ENCODE measurements at places on chromosomes 3 and 15. TPM values are rescaled to one million over a fixed set of nuclear protein-coding genes. Genes with fewer than 3 reads are reported as not detected.

Gene SPRED1
- 26.8 TPM for total RNA-seq

Gene CACNA2D2
- total RNA-seq, result 0.46 TPM

Gene CNTN3
- total RNA-seq, result 2.1 TPM

Gene INSYN1
- 23.0 TPM for total RNA-seq

Gene CA12
- total RNA-seq, result 7.9 TPM

GRCh38 chr3:37024092-37024491 is 30.8 kb downstream of the MLH1 start:
- peaks cover 3% of the 10 kb centered on the region for H3K4me1 ChIP-seq
- H3K27ac ChIP-seq, result no peak overlapping the region
- H3K27me3 ChIP-seq, result no peaks in the 10 kb centered on the region
- no peak for DNase-seq
- H3K4me3 ChIP-seq, result no peak overlapping the region

- no peaks in the 10 kb centered on the region for H3K27me3 ChIP-seq
- H3K4me3 ChIP-seq, result no peak overlapping the region
- peaks cover 28% of the 10 kb centered on the region for H3K4me1 ChIP-seq
Measured at GRCh38 chr3:126939338-126939718, 43.6 kb upstream of the PLXNA1 start.

GRCh38 chr3:59527493-59527892 is 477.7 kb upstream of the CFAP20DC start:
- H3K36me3 ChIP-seq, result peaks cover 3% of the 10 kb centered on the region
- no peaks in the 10 kb centered on the region for H3K27me3 ChIP-seq
- no peak for DNase-seq
- H3K4me1 ChIP-seq, result peaks cover 14% of the 10 kb centered on the region

GRCh38 chr3:122661633-122662032 is 19.0 kb upstream of the PARP14 start:
- H3K4me3 ChIP-seq, result no peak overlapping the region
- DNase-seq, result no peak
- H3K4me1 ChIP-seq, result no peaks in the 10 kb centered on the region
- peaks cover 21% of the 10 kb centered on the region for H3K27me3 ChIP-seq

- H3K36me3 ChIP-seq, result no peaks in the 10 kb centered on the region
- H3K27ac ChIP-seq, result no peak overlapping the region
- no peak overlapping the region for H3K4me3 ChIP-seq
- peaks cover 27% of the 10 kb centered on the region for H3K4me1 ChIP-seq
- DNase-seq, result no peak
Measured at GRCh38 chr15:76964157-76964556, 30.8 kb upstream of the PSTPIP1 start.

DNA sequence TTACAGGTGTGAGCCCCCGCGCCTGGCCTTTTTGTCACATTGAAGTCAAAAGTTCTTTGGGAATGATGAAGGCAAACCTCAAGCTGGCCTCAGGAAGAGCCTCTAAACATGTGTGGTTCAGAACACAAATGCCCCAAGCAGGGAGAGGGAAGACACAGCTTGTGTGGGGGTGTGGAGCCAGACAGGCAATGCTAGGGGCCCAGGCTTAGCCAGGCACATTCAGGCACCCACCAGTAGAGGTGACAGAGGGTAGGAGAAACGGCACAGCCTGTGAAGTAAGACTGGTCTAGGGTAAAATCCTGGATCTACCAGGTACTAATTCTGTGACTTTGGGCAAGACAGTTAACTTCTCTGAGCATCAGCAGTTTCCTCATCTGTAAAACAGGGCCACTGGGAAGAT is 3.5 kb downstream of the HDC start:
- H3K27ac ChIP-seq, result no peak overlapping the region
- peaks cover 4% of the 10 kb centered on the region for H3K27me3 ChIP-seq
- peaks cover 3% of the 10 kb centered on the region for H3K36me3 ChIP-seq
- H3K4me1 ChIP-seq, result no peaks in the 10 kb centered on the region

- H3K36me3 ChIP-seq, result no peaks in the 10 kb centered on the region
- H3K27ac ChIP-seq, result no peak overlapping the region
- no peaks in the 10 kb centered on the region for H3K27me3 ChIP-seq
Measured at GRCh38 chr3:192273001-192273696, 454.2 kb downstream of the FGF12 start.

Measured in chondrocyte (in vitro differentiated cells).